Forelimb muscle (tissue), 1 donor: ENCODE measurements at places on chromosomes 4 and X. TPM values are rescaled to one million over a fixed set of nuclear protein-coding genes. Genes with fewer than 3 reads are reported as not detected.

SSX4B gene
- polyA plus RNA-seq: not detected

TSPAN7 gene
- polyA plus RNA-seq: 122 TPM

PRDM8 gene
- polyA plus RNA-seq: 10.6 TPM

SUPT20HL2 gene
- 0.28 TPM for polyA plus RNA-seq

BEX5 gene
- not detected for polyA plus RNA-seq

- no peak for DNase-seq
Observed at GRCh38 chr4:6692806-6693205, 872 bp upstream of the S100P start.
